ENCODE measurements at places on chromosomes 13 and 19.

- no peak for DNase-seq
Observed at GRCh38 chr13:41361491-41361890, 50.4 kb downstream of the NAA16 start.

DNA sequence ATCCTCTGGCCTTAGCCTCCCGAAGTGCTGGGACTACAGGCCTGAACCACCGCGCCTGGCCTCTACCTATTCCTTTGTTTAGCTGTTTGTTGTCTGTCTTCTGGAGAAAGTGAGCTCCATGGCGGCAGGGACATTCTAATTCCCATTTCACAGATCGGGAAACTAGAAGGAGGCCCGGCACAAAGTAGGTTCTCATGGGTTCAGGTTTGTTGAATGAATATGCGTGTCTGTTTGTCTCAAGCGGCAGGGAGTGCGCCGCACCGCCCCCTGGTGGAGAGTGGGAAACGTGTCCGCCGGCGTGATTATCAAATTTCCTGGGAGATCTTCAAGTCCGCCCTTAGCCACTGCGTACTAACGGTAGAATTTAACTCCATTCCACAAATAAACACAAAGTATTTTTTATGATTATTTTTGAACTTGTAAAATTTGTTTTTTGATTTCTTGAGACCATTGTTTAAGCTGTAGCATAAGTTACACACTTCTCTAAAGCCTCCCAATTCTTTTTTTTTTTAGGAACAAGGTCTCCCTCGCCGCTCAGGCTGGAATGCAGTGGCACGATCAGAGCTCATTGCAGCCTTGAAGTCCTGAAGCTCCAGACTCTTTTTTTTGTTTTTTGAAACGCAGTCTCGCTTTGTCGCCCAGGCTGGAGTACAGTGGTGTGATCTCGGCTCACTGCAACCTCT is 8.9 kb upstream of the CCDC9 start:
- DNase-seq, result peak; percentile 92

GRCh38 chr13:75299913-75300862 is 181.8 kb downstream of the TBC1D4 start:
- DNase-seq, result peak; percentile 44

- DNase-seq, result no peak
Observed at GRCh38 chr13:60331249-60332012, 65.6 kb upstream of the TDRD3 start.

DNA sequence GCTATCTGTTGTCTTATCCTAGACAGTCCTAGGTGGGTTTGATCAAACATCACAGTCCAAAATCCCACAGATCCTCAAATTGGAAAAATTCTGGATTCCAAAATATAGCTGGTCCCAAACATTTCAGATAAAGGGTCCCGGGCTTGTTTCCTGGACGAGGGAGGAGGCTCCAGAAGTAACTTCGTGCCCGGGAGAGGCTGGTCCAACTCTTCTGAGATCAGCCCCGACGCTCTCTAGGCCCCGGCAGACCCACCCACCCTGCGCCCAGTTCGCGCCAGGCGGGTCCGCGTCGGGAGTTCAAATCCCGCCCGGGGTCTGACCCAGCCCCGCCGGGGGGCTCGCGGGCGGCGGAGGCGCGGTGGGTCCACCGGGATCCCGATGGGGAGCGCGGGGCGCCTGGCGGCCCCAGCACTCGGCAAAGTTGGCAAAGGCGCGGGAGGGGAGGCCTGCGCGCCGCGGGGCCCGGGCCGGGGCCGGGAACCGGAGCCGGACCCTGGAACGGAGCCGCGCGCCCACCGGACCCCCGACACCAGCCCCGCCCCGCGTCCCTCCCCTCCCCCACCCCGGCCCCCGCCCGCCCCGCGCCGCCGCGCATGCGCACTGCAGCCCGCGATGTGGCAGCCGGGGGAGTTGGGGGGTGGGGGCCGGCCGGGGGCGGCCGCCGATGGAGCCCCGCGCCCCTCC is 513 bp downstream of the MIER2 start:
- peak; percentile 63 for DNase-seq

- no peak for DNase-seq
Observed at GRCh38 chr13:100860866-100861265, 186.3 kb upstream of the TMTC4 start.

GRCh38 chr19:47741544-47742140 is 3.7 kb upstream of the NOP53 start:
- no peak for DNase-seq

DNA sequence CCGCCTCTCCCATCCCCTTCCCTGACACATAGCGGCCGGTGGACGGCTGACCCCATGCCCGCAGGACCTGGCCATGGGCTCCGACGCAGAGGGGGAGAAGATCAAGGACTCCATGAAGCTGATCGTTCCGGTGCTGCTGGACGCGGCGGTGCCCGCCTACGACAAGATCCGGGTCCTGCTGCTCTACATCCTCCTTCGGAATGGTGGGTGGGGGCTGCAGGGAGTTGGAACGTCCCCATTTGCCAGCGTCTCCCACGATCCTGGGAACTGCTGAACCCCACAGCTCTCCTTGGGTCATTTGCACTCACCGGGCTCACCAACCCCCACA is 7.6 kb downstream of the STXBP2 start:
- no peak for DNase-seq

- DNase-seq, result no peak
Observed at GRCh38 chr19:50703915-50704796, 15.4 kb downstream of the SHANK1 start.

DNA sequence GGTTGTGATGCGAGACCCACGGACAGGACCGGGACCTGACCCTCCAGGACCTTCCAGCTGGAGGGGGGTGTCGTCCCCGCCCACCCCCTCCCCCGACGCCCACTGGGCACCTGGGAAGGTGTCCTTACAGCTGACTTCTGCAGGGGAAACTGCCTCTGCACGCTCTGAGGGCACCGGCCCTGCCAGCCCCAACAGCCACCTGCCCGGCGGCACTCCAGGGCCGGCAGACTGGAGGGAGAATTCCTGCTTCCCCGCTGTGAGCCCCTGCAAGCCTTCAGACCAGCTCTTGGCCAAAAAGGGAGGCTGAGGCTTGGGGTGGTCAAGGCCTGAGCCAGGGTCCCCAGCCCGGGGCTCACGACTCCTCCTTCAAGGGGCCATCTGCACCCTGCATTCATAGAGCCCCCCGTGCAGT is 1.2 kb downstream of the CNN2 start:
- DNase-seq, result peak; percentile 36

GRCh38 chr19:14414926-14415690 is 4.0 kb downstream of the DDX39A start:
- no peak for DNase-seq

DNA sequence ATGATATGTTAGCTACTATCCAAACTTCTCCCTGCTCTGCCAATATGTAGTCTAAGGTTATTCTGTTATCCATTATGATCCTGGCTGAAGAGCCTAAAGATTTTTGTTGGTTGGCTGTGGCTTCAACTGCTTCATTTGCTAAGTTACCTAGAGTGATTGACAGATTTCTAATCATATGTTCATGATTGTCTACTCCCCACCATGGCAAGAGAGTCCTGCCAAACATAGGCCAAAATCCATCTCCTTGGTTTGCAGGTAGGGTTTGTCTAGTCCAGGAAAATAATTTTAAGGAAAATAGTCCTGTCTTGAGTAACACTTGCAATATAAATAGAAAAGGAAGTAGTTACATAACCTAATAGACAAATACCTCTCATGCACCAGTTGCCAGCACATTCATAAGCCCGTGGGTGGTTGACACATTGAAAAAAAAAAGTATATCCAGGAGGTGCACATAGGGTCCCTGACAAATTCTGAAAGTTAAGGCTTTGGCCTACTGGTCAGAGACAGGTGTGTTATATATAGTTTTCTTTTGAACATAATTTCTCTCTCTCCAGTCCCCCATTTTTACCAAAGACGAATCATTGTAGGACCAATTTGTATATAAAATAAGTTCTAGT is 5.4 kb upstream of the CBY2 start:
- no peak for DNase-seq

DNA sequence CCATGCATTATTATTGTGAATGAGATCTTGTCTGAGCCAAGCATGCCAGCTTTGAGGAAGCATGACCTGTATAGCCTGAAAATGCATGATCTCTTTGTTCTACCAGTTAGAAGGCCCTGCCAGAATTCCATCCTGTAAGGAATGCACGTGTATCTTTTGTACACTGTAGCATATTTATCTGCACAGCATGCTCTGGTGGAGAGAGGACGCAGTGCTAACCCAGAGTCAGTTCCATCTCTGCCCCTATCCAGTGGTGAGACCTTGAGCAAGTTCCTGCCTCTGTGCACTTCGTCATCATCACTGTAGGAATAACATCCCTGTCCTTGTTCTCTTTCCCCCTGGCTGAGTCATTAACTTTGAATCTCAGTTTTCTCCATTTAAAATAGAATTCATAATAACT is 233.8 kb downstream of the SLC7A1 start:
- no peak for DNase-seq

- no peak for DNase-seq
Observed at GRCh38 chr13:92074658-92075057, 676.2 kb downstream of the GPC5 start.

DNA sequence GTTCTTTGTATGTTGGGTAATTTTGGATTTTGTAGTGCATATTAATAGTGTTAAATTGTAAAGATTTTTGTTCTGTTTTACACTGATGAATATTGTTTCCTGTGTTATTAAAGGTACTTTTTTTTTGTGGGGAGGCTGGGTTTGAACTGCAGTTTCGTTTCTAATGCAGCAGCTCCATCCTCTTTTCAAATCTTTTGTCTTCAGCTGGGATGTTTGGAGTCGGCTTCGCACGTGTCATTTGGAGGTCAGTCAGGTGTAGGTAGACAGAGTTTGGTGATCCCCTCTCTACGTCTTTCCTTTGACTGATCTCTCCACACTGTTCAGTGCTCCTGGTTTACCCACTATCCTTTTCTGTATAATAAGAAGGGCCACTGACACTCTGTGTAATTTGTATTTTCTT is 30.3 kb downstream of the TDRD3 start:
- no peak for DNase-seq

DNA sequence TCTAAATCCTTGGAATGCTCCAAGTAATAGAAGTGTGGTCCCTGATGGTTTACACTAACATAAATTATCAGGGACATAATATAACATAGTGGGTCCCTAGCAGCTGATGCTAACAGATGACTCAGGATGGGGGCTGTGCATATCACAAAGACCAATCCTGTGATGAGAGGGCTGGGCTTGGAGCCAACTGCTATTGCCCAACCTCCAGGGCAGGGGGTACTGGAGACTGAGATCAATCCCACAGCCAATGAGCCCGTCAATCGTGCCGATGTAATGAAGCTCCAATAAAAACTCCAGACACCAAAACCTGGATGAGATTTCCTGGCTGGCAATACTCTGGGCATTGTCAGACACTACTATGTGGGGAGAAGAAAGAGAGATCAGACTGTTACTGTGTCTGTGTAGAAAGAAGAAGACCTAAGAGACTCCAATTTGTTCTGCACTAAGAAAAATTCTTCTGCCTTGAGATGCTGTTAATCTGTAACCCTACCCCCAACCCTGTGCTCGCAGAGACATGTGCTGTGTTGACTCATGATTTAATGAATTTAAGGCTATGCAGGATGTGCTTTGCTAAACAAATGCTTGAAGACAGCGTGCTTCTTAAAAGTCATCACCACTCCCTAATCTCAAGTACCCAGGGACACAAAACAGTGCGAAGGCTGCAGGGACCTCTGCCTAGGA is 33.4 kb downstream of the ABCC4 start:
- DNase-seq, result peak; percentile 58

DNA sequence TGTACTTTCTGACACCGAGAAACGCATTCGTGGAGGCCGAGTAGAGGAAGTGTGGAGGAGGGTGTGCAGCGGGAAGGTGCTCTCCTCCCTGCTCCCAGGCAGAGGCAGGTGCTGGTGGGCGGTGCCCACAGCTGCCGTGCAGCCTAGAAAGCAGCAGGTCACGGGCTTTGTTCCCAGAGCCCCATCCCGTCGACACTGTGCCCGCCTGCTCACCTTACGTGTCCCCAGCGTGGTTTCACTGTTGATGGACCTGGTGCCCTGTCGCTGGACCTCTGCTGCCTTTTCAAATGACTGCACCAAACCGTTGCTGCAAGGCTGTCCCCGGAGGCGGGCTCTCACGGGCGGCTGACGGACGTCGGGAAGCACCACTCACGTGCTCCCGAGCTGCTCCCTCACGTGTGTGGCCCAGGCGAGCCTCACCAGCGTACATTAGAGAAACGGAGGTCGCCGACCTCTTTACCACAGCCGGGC is 20.8 kb downstream of the PLEKHJ1 start:
- DNase-seq, result no peak

- peak; percentile 87 for DNase-seq
Observed at GRCh38 chr19:31350693-31351055, 1.4 kb upstream of the TSHZ3 start.

GRCh38 chr13:64278493-64278892 is 2862.8 kb upstream of the PCDH20 start:
- DNase-seq, result peak; percentile 71

GRCh38 chr13:68481130-68481529 is 1251.0 kb upstream of the PCDH9 start:
- DNase-seq, result no peak

DNA sequence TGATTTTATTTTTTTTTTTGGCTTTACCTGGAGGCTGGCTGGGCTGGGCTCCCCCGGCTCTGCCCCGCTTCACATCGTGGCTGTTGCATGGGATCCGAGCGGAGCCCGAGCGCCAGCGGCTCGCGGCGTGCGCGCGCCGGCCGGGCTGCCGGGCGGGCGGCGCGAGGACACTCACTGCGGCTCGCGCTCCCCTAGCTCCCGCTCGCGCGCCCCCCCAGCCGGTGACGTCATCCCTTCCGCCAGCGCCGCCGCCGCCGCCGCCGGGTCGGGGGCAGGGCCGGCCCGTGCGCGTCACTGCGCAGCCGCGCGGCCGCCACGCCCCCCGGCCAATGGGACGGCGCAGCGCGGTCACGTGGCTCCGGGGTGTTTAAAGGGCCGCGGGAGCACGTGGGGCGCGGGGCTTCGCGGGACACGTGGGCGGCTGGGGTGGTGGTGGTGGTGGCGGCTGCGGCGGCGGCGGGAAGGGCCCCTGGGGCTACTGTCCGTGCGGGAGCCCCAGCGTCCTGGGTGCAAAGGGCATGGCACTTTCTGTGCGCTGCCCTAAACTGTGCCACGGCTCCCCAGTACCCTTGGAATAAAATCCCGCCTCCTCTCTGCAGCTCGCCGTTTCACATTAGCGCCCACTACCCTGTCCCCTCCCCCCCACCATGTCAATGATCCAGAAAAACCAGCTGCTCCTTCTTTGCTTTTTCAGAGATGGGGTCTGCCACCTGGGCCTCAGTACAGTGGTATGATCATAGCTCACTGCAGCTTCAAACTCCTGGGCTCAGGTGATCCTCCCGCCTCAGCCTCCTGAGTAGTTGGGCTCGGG is at the start of gene PTPRS:
Gene PTPRS (minus strand): TSS at position 176 of the 811 bp plus-strand sequence. CDS start 54,672 bp downstream, outside the sequence.
- peak; percentile 95 for DNase-seq

DNA sequence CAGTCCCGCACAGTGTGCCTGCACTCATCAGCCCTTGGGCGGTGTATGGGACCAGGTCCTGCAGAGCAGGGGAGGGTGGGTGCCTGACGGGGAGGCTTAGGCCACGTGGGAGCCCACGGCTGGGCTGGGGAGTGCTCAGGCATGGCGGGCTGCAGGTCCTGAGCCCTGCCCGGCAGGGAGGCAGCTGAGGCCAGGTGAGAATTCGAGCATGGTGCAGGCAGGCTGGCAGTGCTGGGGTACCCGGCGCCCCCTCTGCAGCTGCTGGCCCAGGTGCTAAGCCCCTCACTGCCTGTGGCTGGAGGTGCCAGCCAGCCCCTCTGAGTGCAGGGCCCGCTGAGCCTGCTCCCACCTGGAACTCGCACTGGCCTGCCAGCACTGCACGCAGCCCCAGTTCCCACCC is 630.9 kb upstream of the PCDH20 start:
- DNase-seq, result no peak

All from adipocyte (in vitro differentiated cells).